ENCODE measurements at places on chromosomes 16 and 17.

DNA sequence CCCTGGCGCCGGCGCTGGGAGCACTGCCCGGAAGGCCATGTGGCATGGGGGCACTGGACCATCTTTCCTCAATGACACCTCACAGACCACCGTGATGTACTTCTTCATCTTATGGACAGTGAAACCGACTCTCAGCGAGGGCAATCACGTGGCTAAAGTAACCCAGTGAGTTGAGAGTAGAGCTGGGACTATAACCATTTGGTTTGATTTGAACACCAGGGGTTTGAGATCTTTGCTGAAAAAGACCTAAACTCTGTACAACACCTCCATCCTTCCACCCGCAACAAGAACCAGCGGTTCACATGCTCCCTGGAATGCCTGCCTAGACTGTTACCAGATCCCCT lies 3.3 kb downstream of the ITGA2B start:
- no peak for DNase-seq

DNA sequence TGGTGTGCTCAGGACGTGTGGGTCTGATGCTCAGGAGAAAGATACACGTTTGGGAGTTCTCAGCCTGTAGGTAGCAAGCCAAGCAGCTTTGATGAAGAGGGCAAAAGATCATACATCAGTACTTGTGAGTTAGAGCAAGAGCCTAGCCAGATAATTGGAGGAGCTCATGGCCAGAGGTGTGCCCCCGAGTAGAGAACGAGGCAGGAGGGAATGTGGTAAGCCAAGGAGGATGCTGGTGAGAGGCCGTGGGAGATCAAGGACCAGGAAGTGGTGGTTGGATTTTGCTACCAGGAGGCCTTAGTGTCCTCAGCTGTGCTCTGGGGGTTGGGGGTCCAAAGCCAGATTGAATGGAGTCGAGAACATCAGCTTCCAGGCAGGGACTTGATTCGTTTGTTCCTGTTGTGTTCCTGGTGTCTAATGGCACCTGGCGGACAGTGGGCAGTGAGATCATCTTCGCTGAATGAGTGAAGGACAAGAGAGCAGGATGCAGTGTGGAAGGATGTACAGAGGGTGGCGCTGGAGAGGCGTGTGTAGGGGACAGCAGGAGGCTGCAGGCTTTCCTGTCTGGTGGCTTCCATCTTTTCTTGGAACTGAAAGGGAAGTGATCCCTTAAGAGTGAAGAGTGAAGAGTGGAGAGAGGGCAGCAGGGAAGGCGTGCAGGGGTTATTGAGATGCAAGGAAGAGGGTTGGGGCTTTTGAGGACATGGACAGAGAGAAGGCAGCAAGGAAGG lies 11.6 kb downstream of the FBXL19 start:
- peak; percentile 54 for DNase-seq

DNA sequence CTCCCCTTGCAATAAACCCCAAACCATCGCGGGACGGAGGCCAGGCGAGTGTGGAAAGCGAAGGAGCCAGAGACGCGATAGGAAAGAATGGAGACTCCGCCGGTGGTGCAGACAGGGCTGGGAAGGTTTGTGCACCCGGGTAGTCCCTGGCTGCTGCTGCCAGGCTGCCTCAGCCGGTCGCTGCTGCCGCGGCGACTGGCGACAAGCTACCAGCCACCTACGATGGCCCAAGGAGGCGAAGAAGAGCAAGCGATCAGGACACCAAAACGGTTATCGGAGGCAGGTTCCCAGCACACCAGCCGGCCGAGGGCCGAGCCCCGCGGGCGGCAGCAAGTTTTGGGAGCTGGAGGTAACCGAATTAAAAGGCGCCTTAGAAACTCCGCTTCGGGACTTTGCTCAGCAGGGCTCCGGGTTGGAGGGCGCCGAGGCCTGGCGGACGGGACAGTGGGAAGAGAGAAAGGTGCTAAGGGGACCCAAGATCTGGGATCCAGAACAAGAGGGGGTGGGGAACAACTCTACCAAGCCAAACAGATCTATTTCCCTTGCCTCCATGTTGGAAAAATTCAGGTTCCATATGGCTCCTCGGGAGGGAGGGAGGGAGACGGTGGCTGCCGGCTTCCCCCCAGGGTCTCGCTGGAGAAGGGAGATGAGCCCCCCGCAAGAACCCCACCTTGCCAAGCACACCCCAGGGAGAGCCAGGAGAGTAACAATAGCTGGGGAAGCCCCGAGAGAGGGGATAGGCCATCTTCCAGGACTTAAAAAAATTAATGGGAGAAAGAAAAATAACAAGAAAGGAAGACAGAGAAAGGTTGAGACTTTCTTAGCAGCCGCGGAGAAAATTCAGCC lies 9.7 kb upstream of the HOXB2 start:
- no peak for DNase-seq

DNA sequence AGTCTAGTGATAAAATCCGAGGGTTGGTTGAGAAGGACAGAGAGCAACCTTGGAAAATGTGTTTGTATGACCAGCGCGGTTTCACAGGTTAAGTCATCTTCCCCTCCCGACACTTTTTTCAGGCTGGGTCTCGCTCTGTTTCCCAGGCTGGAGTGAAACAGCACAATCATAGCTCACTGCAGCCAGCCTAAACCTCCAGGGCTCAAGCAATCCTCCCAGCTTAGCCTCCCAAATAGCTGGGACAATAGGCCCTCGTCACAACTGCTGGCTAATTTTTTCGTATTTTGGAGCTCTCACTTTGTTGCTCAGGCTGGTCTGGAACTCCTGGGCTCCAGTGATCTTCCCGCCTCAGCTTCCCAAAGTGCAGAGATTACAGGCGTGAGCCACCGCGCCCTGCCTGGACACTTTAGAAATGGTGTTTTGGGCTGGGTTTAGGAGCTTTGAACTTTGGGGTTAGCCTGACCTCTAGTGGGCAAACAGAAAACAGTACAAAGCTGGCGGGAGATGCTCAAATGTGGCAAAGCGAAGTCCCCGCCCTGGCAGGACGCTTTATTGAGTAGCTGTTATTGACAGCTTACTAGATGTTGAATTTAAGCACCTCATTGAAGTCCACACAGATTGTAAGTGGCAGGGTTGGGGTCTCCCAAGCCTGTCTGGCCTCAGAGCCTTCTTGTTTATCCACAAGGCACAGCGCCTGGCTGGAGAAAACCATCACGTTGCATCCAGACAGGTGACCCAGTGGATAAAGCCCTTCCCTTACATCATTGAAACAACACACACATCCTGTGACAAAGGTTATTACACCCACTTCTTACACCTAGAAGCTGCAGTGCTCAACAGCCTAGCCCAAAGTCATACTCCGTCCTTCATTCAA lies 34.7 kb upstream of the RBBP6 start:
- DNase-seq, result peak; percentile 74

- DNase-seq, result no peak
Measured at GRCh38 chr16:30528799-30529457, 2.6 kb upstream of the ZNF768 start.

GRCh38 chr17:31175237-31175636 lies 80.5 kb downstream of the NF1 start:
- no peak for DNase-seq

- DNase-seq, result no peak
Measured at GRCh38 chr16:69932228-69932627, 18.9 kb upstream of the CLEC18A start.

DNA sequence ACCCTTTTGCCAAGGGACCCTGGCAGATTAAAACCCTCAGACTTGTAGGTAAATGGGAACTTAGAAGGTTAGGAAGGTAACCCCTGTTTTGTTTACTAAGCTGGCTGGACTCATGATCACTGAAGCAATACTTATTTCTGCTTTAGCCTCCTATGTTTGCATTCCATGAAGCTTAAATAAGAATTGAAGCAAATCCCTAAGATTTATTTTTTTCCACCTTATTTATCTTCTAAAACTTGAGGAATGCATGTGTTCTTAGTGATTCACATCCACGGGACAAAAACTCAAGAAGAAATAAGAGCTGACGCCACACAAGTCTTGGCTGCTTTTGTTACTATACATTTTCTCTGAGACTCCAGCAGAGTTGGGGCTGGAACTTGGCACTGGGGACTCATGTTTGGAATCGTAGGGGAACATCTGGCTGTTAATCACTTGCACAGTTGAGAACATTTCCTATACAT lies 35.5 kb downstream of the CLUAP1 start:
- DNase-seq, result no peak

GRCh38 chr17:38743556-38744171 lies 4.5 kb downstream of the PCGF2 start:
- DNase-seq, result no peak

DNA sequence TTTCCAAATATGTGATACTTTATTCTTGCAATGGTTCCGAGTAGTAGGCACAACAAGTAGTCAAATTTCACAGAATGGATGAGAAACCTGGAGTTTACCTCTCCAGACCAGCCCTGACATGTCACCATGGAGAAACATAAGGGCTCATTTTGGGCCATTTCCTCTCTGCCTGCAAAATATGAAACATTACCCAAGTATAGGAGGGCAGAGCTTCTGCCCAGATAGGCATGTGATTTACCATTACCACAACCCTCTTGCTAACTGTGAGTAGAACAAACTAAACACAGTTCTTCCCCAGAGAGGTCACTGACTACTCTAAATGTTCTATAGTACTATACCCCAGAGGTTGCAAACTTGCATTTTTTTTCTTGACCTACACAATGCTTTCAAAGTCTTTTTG lies 15.7 kb upstream of the KPNB1 start:
- no peak for DNase-seq

- no peak for DNase-seq
Measured at GRCh38 chr17:50046179-50046578, 9.7 kb upstream of the ITGA3 start.

DNA sequence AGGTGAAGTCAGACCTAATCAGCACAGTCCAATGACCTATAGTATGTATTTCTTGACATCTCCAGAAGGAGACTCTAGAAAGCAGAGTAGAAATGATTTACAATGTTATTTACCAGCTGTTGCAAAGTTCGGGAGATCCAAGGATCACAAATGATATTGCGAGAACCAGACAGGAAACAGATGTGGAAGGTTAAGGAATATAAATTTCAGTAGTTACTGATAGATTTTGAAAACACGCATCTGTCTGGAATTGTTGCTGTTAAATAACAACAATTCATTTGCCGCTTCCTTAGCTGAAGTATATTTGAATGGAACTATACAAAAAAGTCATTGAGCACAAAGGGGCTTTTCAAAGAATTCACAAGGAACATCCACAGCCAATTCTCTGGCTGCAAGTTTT lies 72.0 kb downstream of the STXBP4 start:
- DNase-seq, result no peak

DNA sequence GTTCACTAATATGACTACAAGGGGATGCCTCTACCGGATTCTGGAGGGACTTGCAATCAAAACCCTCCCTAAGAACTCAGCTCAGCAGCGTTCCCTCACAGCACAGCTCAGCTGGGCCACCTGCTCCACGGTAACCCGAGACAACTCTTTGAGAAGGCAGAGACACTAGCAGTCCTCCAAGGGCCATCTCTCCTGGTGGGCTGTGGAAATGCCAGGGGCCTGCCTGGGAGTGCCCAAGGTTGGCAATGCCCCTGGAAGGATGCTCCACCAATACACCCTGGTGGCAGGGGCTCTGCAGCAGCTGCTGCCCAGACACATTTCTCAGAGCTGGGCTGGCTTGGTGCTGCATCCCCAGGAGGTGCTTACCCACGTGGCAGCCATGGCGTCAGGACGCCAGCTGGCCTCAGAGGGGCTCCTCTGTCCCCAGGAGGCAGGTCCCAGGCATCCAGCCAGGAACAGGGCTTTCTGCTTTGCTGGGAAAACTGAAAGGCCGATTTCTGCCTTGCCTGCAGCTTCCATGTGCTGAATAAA lies 16.5 kb downstream of the CDIP1 start:
- peak; percentile 74 for DNase-seq

- no peak for DNase-seq
Measured at GRCh38 chr16:28572696-28573510, 19.2 kb downstream of the SGF29 start.

DNA sequence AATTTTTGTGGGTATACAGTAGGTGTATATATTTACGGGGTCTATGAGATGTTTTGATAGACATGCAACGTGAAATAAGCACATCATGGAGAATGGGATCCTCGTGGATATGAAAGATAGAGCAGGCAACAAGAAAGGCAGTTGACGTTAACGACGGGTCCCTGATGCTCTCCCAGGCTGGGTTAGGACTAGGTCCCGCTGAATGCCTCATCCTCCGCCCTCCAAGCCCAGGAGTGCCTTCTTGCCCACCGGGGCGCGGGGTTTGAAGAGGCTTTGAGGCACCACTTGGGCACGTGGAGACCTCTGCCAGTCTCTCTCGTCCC lies 9.5 kb upstream of the ZFP90 start:
- DNase-seq, result no peak

DNA sequence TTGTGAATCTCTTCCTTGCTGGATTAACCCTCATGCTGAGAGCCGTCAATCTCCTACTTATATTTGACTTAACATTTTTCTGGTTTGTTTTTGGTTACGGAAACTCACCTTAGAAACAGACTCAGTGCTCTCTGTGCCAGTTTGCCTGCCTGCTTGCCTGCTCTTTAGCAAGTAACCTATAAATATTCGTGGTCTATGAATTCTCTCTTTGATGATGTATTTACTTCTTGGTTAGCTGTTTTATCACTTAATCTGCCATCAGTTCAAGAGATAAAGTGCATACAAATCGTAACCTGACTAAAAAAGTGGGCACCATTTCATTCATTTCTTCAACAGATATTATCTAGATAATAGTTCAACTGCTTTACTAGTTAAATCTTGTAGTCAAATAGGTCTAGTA lies 26.7 kb downstream of the CYB5B start:
- no peak for DNase-seq
